ENCODE measurements at places on chromosomes 3 and 15.

DNA sequence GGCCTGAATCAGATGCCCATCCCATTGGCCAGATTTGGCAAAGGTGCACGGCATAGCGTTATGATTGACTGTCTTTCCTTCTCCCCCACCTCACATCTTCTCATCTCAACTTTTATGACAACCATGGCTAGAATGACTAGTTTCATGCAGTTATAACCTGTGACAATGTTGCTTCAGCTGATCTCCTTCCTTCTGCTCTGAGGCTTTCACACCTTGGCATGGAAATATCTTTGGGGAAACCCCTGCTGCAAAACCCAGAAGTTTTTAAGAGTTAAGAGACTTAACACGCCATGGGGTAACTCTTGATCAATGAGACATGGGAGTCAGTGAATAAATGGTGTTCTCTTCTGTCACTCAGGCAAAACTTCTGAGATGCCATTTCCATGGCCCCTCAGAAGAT, 290.7 kb upstream of the MDFIC2 start:
- no peak for DNase-seq

DNA sequence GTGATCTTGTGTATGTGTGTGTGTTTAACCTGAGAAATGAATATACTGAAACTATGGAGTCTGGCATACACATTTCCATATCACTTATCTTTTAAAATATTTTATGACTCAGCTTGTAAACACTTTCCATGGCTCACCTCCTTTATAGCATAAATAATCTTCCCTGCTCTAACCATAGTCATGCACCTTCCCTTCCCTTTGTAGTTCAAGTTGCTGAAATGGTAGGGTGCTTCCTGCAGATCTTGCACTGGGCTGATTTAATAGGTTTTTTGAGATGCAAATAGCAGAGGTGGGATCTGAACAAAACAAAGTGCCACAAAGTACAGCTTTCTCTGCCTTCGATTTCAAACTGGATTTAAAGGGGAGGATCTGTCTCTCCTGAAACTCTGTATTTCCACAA, 712.7 kb upstream of the LMCD1 start:
- DNase-seq = no peak

DNA sequence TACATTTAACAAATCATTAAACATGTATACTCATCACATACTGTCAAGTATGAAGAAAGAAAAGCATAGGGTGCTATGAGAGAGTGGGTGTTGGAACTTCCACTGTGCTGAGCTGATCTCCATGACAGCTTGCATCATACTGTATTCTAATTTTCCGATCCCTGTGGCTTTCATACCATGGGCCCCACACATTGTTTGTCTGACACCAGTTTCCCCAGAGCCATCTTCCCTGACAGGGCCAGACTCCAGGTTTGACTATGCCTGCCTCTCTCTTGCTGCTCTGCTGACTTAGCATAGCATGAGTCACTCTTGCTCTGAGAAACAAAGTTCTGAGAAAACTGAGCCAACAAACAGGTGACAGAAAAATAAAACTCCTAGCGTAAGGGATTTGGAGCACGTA, 37.0 kb upstream of the CASR start:
- no peak for DNase-seq

GRCh38 chr3:72155391-72156064, 370.6 kb upstream of the PROK2 start:
- peak; percentile 95 for DNase-seq

DNA sequence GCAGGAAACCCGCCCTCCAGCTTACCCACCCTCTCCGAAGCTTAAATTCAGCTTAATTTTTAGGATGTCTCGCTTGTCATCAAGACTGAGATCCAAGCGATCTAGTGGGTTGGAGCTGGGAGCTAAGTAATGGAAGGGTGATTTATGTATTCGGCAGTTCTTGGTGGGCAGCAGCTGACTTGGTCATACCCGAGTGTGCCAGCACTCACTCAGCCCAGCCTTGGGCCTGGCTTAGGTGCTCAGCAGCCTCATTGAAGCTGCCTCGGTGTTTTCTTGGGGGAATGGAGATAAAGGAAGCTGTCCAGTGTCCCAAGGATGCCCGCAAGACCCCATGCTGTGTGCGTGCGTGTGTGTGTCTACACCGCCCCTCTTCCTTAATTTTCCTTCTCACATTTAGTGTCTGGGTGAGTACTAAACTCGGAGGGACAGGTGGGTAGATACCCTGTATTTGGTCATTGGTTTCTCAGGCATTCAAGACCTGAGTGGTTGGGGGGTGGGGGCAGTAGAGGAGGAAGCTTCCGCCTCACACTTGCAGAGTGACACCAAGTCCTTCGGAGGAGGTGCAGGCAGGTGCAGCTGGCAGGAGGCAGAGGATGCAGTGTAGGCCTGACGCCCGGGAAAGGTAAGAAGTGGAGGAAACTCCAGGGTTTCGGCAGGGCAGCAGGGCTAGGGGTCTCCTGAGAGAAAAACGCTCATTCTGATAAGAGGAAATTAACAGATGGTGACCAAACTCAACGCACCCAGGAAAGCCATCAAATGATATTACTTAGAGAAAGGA, 92.8 kb downstream of the PCSK6 start:
- DNase-seq = no peak

DNA sequence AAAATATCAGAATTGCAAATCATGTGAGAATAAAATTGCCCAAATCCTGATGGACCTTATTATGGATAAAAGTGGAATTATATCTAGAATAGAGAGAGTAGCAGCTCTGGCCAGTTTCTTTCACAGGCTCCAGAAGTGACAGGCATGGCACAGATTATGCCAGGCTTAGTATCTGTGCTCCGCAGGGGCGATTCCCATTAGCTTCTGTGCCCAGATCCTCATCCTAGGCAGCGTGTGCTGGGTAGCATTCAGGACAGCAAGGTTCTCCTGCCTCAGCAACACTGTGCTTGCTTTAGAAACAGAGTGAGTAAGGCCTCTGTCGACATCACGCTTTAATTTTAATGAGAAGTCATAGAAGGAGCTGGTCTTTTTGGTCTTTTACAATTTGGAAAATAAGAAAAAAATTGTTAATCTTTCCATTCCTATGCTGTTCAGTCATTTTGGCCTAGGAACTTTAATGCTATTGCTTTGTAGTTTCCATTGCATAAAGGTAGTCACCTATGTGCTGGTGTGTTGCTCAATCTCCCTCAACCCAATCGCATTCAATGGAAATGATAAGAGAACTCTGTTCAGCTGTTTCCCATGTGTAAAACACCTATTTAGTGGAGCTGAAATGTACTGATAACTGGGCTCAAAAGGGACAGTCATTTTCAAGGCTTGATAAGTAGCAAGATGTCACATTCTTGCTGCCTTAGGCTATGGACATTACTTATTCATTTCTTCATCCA, 770.1 kb downstream of the AGBL1 start:
- no peak for DNase-seq

- DNase-seq = no peak
Observed at GRCh38 chr3:50375258-50375931, 16.1 kb upstream of the TMEM115 start.

DNA sequence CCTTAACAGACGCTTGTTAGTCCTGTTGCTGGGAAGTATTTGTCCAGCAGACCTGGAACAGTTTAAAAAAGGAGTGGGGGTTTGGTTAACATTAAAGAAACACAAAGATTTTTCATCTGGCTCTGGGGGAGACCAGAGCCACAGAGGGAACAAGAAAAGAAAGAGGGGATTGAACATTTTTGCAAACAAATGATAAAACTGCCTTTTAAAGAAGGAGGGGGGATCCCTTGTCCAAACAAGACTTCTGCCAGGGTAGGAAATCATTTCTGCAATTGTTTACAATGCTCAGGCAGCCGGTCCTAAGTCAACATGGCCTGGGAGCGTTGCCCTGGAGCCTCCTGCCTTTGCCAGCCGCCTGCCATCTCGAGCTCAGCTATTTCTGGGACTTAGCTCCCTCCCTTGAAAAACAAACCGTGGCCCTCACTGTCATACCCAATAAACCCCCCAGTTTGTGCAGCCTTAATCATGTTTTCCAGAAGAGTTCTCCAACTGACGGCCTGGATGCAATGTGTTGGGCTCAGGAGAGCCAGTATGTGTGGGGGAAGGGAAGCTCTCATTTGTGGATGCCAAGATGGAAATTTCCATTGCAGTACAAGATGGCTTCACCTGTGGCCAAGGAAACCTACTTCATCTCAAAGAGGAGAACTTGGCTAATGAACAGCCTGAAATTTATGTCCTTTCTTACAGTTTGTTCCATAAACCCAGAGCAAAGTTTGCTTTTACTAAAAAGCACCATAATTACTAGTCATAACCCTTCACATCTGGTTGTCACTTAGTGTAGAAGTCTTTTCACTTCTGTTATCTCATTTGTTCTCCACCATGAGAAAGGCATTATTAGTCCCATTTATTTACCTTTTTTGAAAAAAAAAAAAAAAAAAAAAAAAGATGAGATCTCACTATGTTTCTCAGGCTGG, 75.9 kb upstream of the RNU6-1 start:
- no peak for DNase-seq

DNA sequence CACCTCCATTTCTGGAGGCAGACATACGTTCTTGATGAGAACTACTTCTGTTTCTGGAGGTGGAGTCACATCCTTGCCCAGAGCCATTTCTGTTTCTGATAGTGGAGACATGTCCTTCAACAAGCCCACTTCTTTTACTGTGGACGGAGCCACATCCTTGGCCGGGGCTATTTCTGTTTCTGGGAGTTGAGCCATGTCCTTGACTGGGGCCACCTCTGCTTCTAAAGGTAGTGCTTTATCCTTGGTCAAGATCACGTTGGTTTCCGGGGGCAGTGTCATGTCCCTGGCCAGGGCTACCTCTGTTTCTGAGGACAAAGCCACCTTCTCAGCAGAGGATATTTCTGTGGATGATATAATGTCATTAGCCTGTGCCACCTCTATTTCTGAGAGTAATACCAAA, 100.0 kb downstream of the MAP4 start:
- no peak for DNase-seq

GRCh38 chr15:52234596-52235541, 43.7 kb upstream of the GNB5 start:
- DNase-seq = no peak

DNA sequence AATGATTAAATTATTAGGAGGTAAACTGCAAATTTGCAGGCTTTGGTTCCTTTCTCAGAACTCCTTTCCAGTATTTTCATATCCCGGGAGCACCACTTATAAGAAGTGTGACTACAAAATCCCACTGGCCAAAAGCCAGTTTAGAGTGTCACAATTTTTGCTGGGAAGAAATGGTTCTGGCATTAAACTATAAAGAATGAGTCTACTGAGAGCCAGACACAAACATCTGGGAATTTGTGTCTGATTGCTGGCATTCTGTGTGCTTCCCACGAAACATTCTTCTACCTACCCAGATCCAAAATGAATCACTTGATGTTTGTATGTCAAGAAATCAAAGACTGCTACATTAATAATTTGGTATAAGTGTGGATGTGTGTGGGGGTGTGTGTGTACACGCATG, 82.8 kb downstream of the DUT start:
- peak; percentile 73 for DNase-seq

GRCh38 chr15:72110355-72110754, 7.6 kb downstream of the MYO9A start:
- no peak for DNase-seq

- DNase-seq = peak; percentile 72
Observed at GRCh38 chr15:85618956-85619491, 175.7 kb downstream of the KLHL25 start.

GRCh38 chr3:114133947-114134346, 44.9 kb downstream of the DRD3 start:
- no peak for DNase-seq

DNA sequence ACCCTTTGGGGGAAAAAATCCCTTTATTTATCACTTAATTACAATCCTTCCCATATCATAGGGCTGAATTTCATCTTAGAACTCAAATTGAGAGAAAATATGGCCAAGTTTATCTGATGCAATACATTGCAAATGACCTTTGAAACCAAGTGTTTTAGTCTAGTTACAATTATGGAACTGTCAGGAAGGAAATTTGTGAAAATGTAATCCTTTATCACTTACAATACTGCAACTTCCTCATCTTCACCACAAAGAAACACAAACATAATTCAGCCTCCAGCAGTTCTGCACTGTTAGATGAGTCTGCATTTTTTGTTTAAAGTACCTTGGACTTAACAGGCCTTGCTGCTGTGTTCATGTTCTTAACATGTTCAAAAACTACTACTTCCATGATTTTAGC, 4.6 kb downstream of the CCPG1 start:
- peak; percentile 16 for DNase-seq

- DNase-seq = no peak
Observed at GRCh38 chr3:100899440-100900091, 93.7 kb downstream of the ABI3BP start.

GRCh38 chr3:187498211-187498724, 130.1 kb downstream of the RTP4 start:
- DNase-seq = no peak

DNA sequence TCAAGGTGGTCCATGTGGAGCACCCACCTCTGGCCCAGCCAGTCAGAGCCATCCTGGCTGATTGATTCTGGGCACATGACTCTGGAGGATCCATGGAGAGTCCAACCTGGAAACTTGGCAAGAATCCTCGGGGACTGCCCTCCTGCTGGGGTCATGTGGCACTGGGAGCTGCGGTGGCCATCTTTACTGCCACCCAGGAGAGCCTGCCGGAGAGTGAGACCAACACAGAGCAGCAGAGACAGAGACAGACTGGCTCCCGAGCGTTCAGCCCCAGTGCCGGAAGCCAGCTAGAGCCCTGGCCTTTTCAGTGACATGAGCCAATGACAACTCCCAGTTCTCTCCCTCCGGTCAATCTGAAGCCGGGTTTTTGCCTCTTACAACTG, 11.5 kb upstream of the GATA2 start:
- no peak for DNase-seq

- no peak for DNase-seq
Observed at GRCh38 chr3:75129101-75129500, 514.6 kb upstream of the CNTN3 start.

- peak; percentile 90 for DNase-seq
Observed at GRCh38 chr15:51162865-51163762, 68.4 kb upstream of the TNFAIP8L3 start.

GRCh38 chr3:27312044-27312668, 57.0 kb downstream of the NEK10 start:
- peak; percentile 71 for DNase-seq

DNA sequence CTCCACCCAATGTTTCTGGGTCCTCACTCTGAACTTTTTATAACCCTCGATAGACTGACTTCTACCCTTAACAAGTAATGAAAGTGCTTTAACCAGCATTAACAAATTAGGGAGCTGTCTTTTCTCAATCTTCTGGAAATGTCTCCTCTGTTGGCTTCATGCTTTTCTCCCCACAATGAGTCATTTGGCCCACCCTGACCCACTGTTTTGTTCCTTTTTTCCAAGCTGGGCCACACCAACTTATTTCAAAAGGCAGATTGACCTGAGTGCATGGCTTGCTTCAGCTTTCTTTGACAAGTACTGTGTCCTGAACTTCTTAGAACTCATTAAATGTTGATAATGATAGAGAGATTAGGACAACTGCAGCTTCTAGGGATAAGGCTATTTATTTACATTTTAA, 199.6 kb upstream of the SEMA6D start:
- no peak for DNase-seq

GRCh38 chr3:81645248-81645647, 116.2 kb downstream of the GBE1 start:
- no peak for DNase-seq

DNA sequence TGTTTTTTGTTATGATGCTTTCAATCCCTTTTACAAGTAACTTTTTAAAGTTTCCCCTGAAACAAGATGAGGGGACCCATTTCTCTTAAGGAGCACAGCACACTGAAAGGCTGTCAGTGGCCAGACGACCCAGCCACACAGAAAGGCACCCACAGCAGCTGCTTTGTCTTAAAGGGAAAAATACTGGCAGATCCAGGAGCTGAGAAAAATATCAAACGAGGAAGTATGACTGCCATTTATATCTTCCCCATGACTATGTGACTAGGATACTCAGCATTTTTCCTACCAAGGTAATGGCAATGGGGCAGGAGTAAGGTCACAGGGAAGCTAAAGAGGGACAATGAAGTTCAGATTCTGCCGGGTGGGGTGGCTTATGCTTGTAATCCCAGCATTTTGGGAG, 15.9 kb downstream of the ABCC5 start:
- DNase-seq = no peak

Data from AG20443 (cell line).